ENCODE measurements at places on chromosomes 3 and 15.

DNA sequence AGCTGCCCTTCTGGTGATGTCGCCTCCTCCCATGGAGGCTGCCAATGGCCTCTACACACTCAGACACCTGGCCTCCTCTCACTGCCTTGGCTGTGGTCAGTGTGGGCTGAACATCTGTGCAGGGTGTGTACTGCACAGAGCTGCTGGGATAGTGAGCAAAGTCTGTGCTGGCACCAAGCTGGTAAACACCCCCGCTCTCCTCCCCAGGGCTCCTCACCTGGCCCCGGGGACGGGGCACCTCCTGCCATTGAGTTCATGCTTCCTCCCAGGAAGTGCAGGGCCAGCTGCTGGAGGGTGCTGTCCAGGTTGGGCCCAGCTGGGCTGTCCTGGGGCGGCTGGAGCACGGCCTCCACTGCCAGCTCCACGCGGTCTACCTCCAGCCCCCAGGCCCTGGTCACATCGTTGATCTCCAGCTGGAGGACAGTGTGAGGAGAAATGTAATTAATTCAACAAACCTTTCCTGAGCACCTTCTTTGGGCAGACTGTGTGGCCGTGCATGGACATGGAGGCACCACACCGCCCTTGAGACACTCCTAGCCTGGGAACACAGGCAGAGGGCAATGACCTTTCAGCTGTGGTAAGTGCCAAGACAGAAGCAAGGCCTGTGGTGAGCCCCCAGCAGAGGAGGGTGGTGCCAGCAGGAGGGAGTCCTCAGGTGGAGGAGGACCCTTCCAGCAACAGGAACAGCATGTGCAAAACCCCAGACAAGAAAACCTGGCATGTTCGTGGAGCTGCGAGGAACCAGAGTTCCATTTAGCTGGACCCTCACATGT, 6.8 kb downstream of the STOML1 start:
- no peak for DNase-seq

GRCh38 chr3:69422751-69423150, 36.9 kb upstream of the FRMD4B start:
- peak; percentile 53 for DNase-seq

DNA sequence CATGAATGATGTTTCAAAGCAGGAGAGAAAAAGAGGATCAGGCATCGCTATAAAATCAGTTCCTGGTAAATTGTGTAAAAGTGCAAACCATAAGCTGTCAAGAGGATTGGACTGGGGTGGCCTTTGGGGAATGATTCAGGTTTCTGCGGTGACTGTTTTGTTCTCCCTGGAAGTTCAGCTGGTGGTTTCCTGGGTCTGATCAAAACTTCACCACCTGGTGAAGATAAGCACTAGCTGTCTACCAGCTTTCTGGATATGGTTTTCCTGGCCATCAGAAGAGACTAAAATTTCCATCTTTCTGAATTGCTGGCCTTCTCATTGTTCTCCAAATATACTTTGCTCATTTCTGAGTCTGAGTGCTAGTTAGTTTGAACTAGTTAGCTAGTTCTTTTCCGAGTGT, 2.7 kb upstream of the NANOGP8 start:
- DNase-seq, result no peak

DNA sequence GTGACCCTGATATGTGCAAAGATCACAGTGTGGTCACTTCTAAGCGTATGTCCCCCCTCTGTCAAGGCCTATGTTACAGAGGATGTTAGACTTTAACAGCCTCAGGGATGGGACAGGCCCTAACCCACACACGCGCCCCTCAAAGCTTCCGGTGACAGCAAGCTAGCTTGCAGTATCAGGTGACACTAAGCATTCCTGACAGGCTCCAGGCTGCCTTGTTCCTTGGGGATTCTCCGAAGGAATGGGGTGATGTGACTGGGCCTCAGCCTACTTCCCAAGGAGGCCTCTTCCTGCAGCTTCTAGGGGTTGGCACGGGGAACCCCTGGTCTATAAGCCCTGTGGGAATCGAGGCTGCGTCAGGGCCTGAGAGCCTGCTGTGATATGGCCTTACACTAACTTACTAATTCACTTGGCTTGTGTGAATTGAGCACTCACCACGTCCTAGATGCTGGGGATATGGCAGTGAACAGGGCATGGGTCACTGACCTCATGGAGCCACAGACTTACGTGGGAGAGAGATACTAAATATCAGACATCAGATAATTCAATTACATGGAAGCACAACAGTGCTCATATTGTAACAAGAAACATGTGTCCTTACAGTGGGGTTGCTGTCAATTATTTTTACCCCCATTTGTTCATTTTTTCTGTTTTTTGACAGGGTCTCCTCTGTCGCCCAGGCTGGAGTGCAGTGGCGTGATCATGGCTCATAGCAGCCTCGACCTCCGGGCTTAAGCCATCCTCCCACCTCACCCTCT, 11.4 kb upstream of the SPTBN5 start:
- no peak for DNase-seq

GRCh38 chr15:84795186-84795585, 22.0 kb upstream of the ALPK3 start:
- DNase-seq, result no peak

DNA sequence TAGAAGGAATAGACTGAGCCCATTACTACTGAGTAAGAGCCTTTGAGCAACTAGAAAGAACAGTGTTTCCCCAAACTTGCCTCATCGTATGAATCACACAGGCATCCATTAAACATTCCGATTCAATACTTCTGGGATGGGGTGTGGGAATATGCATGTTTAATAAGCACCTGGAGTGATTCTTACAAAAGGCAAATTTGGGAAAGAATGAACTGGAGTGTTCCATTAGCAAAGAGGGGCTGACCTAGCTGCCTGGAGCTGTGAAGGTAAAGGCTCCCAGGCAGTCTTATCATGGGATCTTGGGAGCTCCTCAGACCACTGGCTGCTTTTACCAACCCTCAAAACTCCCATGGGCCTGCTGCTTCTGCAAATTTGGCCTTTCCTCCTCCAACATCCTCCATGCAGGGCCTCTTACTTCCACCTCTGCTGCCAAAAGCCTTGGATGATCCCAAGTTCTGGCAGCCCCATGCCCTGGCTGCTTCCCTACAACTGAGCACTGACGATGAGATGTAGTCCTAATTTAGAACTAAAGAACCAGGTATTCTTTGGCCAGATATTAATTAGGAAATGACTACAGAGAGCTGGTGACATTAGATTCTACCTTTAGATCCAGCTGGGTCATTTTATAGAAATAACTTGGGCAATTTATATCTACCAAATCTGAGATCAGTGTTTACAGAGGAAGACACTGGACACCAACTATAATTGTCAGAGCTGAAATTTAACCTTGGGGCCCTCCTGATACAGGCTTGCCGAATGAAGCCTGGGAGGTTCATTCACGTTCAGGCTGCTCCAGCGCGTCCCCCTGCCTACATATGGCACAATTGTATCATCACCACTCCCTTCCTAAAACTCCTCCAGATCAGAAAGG, 11.2 kb upstream of the HOMER2 start:
- no peak for DNase-seq
